H1 (cell line): ENCODE measurements at places on chromosomes 11 and 22. TPM values are rescaled to one million over a fixed set of nuclear protein-coding genes. Genes with fewer than 3 reads are reported as not detected.

SERHL2 gene
- 0.91 and 1.1 TPM in 2 replicates for polyA plus RNA-seq

DNA sequence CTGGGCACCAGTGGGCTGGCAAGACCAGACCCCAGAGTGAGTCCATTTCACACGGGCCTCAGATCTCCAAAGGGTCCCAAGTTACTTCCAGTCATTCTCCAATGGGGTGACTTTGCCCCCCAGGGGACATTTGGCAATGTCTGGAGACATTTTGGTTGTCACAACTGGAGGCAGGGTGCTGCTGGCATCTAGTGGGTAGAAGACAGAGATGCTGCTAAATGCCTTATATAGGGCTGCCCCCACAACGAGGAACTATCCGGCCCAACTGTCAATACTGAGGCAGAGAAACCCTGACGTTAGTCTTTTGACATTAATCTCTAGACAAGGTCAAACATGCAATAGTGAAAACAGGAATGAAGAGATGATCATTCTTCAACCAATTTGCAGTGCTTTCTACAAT is 6.4 kb downstream of the RTN4RL2 start:
- no peaks in the 10 kb centered on the region for H3K36me3 ChIP-seq
- peaks cover 6% of the 10 kb centered on the region; the same call in 1 of the 2 replicates for H3K27me3 ChIP-seq
- DNase-seq: no peak
- H3K27ac ChIP-seq: no peak overlapping the region
- H3K4me1 ChIP-seq: peaks cover 5% of the 10 kb centered on the region
- no peak overlapping the region for H3K4me3 ChIP-seq

DNA sequence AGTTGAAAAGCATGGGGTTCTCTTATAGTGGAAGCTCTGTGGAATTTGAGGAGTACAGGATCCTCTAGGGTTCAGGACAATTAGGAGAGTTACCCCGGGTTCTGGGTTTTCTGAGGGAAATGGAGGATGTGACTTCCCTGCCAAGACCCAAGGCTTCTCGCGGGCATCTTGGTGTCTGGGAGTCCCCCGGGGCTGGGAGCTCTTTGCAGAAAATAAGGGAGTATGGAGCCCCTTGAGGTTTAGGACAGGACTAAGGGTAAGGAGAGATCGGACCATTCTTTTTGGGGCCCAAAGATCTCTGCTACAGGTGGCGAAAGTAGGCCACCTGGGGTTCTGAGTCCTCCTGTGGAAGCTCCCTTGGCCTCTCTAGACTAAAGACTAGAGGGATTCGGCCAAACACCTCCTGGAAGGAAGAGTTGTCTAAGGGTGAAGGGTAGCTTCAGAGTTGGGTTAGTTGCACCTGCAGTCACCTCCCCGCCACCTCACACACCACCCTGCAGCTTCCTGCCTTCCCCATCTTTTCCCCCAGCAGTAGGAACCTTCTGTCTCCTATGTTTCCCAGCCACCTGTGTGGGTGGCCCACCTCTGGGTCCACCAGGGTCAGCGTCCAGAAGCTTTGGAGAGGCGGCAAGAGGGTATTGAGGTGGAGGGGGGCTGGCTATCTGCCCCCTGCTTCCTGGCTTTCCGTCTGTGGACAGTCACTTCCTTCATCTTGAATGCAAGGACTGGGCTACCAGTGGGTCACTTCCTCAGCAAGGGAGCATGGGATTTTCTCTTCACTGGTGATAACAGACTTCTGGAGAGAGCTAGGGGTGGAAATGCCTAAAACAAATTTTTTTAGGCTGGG is 908 bp downstream of the LIMK2 start:
- no peaks in the 10 kb centered on the region for H3K27me3 ChIP-seq
- H3K4me3 ChIP-seq: peak overlapping the region; percentile 91
- no peak overlapping the region for H3K27ac ChIP-seq
- H3K36me3 ChIP-seq: no peaks in the 10 kb centered on the region

DNA sequence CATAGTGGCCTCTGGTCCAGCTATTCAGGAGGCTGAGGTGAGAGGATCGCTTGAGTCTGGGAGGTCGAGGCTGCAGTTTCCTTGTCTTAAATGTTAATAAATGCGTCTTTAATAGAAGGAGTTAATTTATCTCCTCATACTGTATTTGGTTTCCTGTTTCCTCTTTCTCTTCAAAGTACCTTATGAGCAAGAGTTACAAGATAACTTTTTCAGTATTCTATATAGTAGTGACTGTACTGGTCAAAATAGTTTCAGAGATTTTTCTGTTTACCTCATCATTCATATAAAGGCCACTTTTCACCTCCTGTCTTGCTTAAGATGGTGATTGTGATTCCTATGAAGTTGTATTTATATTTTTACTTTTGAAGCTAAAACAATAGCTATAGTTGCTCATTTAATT is 50.9 kb downstream of the MCAM start:
- H3K27me3 ChIP-seq: no peaks in the 10 kb centered on the region
- no peak for DNase-seq
- no peaks in the 10 kb centered on the region for H3K4me1 ChIP-seq
- H3K4me3 ChIP-seq: no peak overlapping the region
- no peaks in the 10 kb centered on the region for H3K36me3 ChIP-seq
- H3K27ac ChIP-seq: no peak overlapping the region

DNA sequence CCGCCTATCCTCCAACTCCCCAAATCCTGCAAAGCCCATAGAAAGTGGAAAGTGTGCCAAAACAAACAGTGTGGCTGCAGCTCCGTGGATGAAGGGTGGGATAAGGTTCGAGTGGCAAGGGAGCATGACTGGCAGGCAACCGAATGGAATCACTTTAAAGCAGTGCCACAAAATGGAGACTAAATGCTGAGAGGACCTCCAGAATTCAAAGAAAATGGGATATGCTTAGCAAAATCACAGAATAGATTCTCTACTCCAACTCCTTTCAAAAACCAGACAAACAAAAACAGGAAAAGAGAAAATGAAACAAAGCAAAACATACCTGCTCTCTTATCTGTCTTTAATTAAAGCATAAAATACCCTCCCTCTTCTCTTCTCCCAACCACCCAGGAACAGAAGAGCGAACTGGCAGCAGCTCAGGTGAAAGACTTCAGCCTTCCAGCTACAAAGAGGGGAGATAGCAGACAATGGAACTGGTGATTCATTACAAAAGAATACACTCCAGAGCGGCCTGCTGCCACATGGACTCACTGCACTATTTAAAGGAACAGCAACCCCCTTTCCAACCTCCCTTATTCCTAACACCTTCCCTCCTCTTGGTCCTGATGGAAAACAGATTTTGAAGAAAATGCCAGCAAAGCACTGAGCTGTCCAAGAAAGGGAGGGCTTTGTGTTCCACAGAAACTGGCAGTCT is 118.5 kb downstream of the APOL5 start:
- H3K36me3 ChIP-seq: no peaks in the 10 kb centered on the region
- H3K27me3 ChIP-seq: no peaks in the 10 kb centered on the region
- peak overlapping the region; percentile 71 for H3K27ac ChIP-seq
- H3K4me1 ChIP-seq: peaks cover 2% of the 10 kb centered on the region; the same call in 1 of the 2 replicates
- DNase-seq: no peak
- peak overlapping the region; percentile 54 for H3K4me3 ChIP-seq

DNA sequence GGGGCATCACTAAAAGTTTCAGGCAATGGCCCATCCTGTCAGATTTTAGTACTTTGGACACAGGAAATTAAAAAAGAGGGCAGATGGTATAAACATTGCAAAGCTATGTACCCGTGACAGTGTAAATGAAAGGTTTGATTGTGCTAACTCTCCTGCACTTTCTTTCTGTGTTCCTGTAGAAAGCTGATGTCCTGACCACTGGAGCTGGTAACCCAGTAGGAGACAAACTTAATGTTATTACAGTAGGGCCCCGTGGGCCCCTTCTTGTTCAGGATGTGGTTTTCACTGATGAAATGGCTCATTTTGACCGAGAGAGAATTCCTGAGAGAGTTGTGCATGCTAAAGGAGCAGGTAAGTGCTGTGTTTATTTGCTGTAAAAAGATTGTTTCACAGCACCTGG is 10.3 kb downstream of the CAT start:
- H3K27ac ChIP-seq: no peak overlapping the region
- DNase-seq: no peak
- H3K36me3 ChIP-seq: no peaks in the 10 kb centered on the region
- H3K4me3 ChIP-seq: no peak overlapping the region

XBP1 gene
- polyA plus RNA-seq: 76.3 and 99.8 TPM in 2 replicates

DNA sequence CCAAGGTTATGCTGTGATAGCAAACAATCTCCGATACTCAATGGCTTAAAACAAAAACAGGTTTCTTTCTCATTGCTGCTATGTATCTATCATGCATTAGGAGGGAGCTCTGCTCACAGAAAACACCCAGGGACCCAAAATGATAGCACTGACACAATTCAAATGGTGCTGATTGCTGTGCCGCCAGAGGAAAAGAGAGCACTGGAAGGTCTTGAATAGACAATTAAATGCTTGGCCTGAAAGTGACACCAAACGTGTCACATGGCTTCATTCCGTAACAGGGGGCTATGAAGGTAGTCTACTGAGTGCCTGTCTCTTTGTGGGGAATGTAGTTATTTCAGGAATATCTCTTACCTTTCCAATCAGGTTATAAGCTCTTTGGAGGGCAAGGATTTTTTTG is 94.2 kb downstream of the FAR1 start:
- no peak for DNase-seq
- H3K4me3 ChIP-seq: no peak overlapping the region
- no peaks in the 10 kb centered on the region for H3K36me3 ChIP-seq
- H3K27me3 ChIP-seq: no peaks in the 10 kb centered on the region
- no peak overlapping the region for H3K27ac ChIP-seq
